ENCODE measurements at places on chromosomes 1 and 21.

- no peak for DNase-seq
These were observed 41.4 kb downstream of the RABGAP1L start for GRCh38 chr1:174200746-174201145.

GRCh38 chr1:200665861-200666260 is 3.8 kb downstream of the DDX59 start:
- peak; percentile 72 for DNase-seq

GRCh38 chr21:35873441-35873840 is 186.9 kb downstream of the SETD4 start:
- no peak for DNase-seq

- DNase-seq: no peak
These were observed 36.3 kb upstream of the SLC6A9 start for GRCh38 chr1:44067266-44068250.

- no peak for DNase-seq
These were observed 298.3 kb downstream of the RWDD3 start for GRCh38 chr1:95532335-95532734.

DNA sequence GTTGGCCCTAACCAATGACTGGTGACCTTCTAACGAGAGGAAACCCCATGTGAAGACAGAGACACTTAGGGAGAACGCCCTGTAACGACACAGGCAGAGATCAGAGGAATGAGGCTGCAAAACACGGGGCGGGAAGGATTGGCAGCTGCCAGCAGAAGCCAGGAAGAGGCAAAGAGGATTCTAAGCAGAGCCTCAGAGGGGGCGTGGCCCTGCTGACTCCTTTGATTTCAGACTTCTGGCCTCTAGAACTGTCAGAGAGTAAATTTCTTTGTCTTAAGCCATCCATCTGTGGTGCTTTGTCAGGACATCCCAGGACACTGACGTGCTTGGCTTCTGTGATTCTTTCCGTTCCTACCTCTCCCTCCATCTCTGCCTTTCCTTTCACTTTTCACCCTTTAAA is 79.3 kb downstream of the SH3BGR start:
- DNase-seq: no peak

- DNase-seq: peak; percentile 28
These were observed 97.4 kb downstream of the PATJ start for GRCh38 chr1:61839679-61840078.

- DNase-seq: no peak
These were observed 3.3 kb downstream of the IFNGR2 start for GRCh38 chr21:33406493-33406892.

DNA sequence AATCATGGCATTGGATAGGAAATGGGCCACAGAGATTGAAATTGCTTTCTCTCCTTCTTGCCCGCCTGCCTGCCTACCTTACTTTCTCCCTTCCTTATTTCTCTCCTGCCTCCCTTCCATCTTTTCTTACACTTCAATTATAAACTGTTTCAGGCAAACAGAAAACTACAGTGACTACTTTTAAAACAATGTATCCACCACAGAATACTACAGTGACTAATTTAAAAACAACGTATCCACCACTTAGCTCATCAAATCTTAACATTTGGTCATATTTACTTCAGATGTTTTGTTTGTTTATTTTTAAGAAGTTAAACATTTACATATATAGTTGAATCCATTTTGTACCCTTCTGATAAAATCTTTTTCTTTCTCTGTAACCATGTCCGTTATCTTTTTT is 54.4 kb downstream of the SNRPE start:
- DNase-seq: no peak

GRCh38 chr1:216049741-216050430 is 373.4 kb downstream of the USH2A start:
- DNase-seq: no peak

DNA sequence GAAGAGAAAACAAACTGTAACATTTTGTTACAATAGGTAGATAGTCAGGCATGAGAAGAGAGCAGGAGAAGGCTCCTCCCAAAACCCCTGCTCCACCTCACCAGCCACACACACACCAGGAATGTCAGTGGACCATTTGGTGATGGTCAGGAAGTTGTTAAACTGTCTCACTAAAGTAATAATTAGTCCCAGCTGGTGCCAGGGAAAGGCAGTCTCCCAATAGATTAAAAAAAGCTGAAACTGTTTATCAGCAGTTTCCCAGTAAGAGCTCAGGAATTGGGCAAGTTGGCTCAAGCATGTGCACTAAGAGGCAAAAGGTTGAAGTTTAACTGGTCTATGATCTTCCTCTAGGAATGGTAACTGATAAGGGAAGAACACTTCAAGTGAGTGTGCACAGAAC is 249.6 kb downstream of the COL11A1 start:
- DNase-seq: no peak

GRCh38 chr1:67429528-67430357 is 459 bp downstream of the SERBP1 start:
- DNase-seq: peak; percentile 45

DNA sequence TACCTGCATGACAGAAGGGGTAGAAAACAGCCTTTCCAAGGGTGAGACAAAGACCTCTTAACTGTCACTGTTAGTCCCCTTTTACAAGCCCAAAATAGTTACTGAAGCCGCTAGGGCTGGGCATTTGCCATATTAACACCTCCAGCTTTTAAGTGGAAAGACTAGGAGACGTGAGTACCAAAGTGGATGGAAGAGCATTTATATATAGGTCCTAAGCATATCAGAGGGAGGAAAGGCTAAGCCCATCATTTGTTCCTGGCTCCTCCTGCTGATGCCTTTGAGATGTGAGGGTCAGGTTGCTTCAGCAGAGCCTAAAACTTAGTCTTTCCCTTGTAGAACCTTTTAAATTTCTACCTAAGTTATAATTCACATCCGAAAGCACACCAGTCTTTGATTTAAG is 25.7 kb upstream of the APOBEC4 start:
- no peak for DNase-seq

DNA sequence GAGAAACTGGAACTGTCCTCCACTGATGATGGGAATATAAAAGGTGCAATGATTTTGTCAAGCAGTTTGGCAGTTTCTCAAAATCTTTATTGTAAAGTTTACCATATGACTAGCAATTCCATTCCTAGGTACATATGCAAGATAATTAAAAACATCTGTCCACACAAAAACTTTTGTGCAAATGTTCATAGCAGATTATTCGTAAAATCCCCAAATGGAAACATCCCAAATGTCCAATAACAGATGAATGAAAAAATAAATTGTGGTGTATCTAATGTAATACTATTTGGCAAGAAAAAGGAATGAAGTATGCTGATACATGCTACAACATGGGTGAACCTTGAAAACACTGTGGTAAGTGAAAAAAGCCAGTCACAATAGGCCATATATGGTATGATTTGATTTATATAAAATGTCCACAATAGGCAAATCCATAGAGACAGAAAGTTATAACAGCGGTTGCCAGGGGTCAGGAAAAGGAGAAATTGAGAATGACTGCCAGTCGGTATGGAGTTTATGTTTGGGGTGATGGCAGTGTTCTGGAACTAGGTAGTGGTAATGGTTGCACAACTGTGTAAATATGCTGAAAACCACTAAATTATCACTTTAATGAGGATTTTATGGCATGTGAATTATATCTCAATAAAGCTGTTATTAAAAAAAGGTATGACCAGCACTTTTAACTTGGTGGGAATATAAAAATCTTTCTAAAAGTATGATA is 81.7 kb upstream of the BEND5 start:
- DNase-seq: no peak

DNA sequence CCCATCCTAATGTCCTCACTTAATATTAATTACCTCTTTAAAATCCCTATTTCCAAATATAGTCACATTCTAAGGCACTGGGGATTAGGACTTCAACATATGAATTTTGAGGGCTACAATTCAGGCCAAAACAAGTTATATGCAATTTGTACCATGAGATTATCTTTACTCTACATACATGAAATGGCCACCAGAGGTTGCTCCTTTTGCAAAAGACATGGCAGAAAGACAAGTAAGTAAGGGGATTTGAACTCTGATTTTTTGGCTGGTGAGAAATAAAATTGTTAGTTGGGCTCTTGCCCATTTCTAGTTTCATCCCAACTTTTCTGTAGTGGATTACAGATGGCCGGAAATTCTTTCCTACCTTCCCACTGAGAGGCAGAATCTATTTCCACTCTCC is 4.8 kb upstream of the ALG6 start:
- DNase-seq: no peak

DNA sequence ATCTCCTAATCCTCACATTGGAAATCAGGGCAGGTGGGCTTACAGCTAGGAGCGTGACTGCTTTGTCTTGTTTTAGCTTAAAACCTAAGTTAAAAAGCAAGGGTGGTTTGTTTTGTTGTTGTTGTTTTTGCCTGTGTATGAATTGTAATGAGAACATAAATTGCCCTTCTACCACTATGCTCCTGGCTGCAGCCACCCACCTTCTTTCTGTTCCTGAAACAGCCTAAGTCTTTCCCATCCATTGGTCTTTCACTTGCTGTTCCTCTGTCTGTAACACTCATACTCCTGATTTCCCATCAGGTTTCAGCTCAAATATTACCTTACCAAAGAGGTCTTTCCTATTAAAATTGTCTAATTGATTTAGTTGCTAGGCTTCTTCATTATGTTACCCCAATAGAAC is 604 bp upstream of the TMEM79 start:
- no peak for DNase-seq

DNA sequence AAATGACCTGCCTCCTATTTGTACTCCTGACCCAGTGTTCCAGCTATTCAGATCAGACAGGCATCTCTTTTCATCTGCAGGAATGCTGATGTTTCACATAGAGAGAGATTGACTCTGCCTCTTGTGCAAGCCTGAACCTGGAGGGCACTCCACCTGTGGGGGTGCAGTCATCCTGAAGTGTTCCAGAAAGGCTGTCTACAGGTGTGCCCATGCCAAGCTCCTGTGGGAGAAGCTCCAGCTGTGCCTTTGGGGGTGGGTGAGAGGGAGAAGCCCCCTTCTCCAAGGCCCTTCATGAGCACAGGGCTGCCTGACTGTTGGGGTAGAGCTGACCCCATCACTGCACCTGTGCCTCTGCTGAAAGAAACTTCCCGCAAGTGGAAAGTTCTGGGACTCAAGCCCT is 22.8 kb downstream of the IFI44 start:
- no peak for DNase-seq

DNA sequence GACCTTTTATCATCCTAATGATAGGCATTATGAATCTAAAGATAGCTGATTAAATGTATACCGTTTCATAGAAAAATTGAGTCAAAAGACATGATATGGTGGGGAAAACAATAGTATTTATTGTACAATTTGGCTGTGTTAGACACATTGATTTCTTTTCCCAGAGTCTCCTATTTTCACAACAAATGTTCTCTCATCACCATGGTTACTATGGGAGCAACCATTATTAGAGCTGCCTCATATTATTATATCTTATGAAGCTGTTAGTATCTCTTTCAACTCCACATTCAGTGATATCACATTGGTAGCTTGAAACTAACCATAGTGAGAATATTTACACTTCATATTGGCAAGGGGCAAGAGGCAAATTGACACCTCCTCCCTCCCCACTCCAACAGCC is 10.7 kb upstream of the CTH start:
- no peak for DNase-seq

DNA sequence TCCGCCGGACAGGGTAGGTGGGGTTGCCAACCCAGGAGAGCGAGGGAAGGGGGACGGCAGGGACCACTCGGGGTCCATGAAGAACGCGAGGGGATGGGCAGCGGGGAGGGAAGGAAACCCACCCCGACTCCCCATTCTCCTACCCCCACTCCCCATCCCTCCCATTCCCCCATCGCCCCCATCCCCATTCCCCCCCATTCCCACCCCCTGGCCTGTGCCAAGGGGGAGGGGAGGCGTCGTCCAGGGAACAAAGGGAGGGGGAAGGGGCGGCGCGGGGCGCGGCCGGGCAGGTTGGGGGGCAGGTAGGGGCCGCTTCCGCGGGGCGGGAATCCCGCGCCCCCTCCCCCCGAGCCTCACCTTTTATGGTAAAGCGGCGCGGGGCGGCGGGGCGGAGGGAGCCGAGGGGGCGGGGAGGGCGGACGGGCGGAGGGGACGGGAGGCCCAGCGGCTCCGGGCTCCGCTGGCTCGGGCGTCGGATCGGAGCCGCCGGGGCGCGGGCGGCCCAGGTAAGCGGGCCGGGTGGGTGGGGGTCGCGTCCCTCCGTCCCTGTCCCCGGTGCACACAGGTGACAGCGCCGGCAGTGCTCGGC is at the start of gene FBLIM1:
FBLIM1 (plus strand) TSS at position 453 of the 589 bp plus-strand sequence. CDS start 6,189 bp downstream, outside the sequence.
- peak; percentile 61 for DNase-seq

DNA sequence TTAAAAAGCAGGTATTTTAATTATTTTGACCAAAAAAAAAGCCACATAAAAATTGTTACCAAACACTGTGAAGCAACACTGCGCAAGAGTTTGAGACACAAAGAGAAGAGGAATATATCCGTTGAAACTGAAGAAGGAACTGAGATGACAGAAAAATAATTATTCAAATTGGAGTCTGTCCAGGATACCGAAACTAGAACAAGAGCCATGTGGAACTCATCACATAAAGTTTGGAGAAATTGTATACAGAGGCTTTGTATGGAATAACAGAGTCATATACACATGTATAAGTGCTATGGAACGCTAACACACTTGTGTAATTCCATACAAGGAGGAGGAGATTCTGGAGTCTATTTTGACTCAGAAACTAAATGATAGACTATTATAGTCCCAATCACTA is 675.1 kb upstream of the ADGRL2 start:
- no peak for DNase-seq

GRCh38 chr1:40944326-40944725 is 35.2 kb upstream of the CTPS1 start:
- DNase-seq: peak; percentile 74

DNA sequence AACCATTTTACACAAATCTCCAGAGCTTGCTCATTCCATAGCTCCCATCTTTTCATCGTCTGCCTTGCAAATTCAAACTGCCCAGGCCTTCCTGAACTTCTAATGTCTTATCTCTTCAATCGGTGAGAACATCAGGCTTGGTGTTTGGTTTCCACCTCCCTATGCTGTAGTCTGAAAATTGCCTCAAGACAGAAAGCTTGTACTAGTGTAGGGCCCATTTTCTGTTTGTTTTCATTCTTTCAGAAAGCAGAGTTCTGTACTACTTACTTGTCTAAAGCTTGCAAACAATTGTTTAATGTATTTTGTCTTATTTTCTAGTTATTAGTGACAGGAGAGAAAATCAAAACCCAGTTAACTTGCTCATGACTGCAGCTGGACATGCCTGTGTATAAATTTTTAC is 16.8 kb downstream of the HOOK1 start:
- DNase-seq: no peak

DNA sequence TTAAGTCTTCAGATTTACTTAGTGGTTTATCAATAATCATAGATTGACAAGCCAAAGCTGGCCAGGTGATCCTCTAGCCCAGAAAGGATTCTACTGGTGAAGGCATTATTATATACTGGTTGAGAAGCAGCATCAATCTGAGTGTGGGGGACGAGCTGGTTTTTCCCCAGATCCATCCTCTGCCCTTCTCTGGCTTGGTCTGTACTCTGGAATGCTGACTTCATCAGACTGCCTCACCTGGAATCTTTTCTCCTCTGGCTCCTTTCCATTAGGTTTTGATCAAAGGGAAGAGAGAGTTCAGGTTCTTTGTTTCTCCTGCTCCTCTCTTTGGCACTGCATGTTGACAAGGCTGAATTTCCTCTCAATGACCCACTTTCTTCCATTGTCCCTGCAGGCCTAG is 93.9 kb downstream of the KCTD3 start:
- no peak for DNase-seq

Data from dermis blood vessel endothelial cell (primary cell).